ENCODE measurements at places on chromosomes 7 and 10.

GRCh38 chr10:88070080-88070880 is 206.9 kb downstream of the PTEN start:
- H3K4me3 ChIP-seq = no peak overlapping the region
- DNase-seq = no peak
- H3K4me1 ChIP-seq = peaks cover 28% of the 10 kb centered on the region
- H3K36me3 ChIP-seq = no peaks in the 10 kb centered on the region
- H3K27me3 ChIP-seq = no peaks in the 10 kb centered on the region
- H3K27ac ChIP-seq = no peak overlapping the region

DNA sequence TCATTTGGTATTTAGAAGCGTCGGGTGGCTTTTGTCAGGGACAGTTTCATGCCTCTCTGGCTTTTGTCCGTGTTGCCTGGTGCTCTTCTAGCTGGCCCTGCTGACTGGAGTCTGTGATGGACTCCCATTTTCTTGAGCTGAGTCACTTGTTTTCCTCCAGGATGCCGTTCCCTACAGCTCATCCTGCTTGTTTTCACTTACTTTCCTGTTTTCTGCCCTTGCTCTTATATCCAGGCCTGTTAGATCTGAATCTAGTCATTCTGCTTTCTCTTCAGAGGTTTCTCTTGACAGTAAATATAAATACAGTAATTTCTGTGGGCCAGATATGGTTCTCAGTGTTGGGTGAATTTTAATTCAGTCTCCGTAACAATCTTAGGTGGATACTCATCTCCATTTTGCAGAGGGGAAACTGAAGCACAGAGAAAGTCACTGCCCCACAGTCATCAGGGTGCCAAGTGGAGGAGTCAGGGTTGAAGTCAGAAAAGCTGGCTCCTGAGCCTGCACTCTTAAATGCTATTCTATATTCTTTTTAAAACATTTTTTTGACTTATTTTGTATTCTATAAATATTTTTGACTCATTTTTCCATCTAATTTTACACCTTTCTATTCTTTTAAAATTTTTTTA is 85.4 kb downstream of the CCNY start:
- no peak overlapping the region for H3K4me3 ChIP-seq
- H3K27ac ChIP-seq = no peak overlapping the region
- H3K4me1 ChIP-seq = peaks cover 4% of the 10 kb centered on the region
- H3K27me3 ChIP-seq = no peaks in the 10 kb centered on the region
- H3K36me3 ChIP-seq = no peaks in the 10 kb centered on the region
- DNase-seq = no peak

DNA sequence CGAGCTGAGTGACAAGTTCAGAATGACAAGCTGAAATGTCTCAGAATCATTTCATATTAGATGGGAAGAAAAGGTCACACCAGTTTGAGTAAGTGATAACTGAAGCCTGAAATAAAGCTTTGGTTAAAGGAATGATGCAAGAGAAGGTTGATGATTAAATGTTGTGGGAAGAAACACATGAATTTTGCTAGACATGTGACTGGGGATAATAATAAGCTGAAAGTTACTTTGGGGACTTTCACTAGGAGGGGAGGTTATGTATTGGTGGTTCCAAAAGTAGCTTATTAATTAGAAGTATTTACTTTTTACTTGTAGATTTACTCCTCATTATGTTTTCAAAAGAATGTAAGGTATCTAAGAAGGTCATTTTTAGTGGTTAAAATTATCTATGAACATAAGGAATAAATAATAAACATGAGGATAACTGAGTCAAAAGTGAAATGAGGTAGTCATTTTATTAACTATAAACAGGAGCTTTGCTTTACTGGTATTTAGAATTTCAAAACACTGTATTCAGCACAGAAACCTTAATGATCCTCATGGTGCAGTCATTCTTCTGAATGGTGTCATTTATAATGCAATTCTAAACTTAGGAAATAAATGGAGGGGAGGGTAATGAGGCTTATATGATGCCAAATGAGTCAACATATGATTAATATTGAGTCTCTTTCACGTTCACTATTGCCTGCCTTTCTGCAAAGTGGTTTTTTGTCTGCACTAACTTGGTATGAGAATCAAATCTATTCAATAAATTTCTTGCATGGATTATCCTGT is 63.7 kb downstream of the PRKG1 start:
- H3K4me1 ChIP-seq = no peaks in the 10 kb centered on the region
- no peak for DNase-seq
- H3K36me3 ChIP-seq = no peaks in the 10 kb centered on the region
- H3K4me3 ChIP-seq = no peak overlapping the region

DNA sequence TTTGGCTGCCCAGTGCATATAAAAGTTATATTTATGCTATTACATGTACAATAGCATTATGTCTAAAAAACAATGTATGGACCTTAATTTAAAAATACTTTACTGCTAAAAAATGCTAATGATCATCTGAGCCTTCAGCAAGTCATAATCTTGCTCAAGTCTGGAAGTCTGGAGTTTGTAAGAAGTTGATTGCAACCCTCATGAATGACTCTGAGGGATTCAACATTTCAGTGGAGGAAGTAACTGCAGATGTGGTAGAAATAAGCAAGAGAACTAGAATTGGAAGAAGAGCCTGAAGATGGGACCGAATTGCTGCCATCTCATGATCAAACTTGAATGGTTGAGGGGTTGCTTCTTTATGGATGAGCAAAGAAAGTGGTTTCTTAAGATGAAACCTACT is 13.0 kb upstream of the ADAMTS14 start:
- no peaks in the 10 kb centered on the region for H3K4me1 ChIP-seq
- no peak overlapping the region for H3K27ac ChIP-seq
- no peak overlapping the region for H3K4me3 ChIP-seq
- DNase-seq = no peak
- H3K36me3 ChIP-seq = no peaks in the 10 kb centered on the region
- no peaks in the 10 kb centered on the region for H3K27me3 ChIP-seq

DNA sequence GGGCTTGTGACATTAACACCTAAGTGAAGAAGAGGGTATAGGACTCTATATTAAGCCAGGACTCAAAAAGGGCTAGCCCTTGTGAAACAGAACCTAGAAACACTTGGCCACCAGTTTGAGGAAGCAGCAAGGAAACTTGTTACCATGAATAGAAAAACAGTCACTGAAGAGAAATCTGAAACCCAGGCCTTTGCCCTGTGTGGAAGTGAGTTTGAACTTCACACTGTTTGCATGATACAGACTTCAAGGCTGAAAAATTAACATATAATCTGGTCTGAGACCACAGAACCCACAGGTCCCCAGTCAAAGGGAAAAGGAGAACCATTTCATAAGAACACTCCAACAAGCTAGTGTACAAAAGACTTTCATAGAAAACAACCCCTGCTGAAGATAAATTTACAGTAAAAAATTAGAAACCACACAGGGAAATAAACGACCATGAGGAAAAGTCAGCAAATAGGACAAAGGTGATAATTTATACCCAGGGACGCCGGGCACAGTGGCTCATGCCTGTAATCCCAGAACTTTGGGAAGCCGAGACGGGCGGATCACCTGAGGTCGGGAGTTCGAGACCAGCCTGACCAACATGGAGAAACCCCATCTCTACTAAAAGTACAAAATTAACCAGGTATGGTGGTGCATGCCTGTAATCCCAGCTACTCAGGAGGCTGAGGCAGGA is 76.1 kb downstream of the SKIDA1 start:
- no peaks in the 10 kb centered on the region for H3K4me1 ChIP-seq
- H3K27ac ChIP-seq = no peak overlapping the region
- H3K36me3 ChIP-seq = no peaks in the 10 kb centered on the region
- H3K4me3 ChIP-seq = no peak overlapping the region
- H3K27me3 ChIP-seq = no peaks in the 10 kb centered on the region
